Breast epithelium (tissue), 4 donors: ENCODE measurements at places on chromosomes 11 and 22.

DNA sequence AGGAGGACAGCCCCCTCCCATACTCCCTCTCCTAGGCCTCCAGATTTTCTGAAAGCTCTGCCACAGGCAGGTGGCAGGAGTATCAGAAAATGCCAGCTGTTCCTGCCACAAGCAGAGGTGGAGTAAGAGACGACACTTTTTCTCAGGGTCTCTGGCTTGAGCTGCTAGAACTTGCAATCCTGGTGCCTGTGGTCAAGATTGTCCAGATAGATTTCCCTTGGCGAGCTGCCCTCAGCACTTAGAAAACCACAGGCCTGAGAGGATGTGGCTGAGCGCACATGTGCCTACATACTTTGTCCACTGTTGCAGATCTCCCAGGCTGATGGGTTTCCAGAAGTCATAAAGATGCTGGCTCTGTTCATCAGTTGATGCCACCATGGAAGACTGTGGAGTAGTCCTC lies 65.7 kb upstream of the NAV2 start:
- DNase-seq, result peak; percentile 74

- no peak for DNase-seq
These were observed 34.6 kb downstream of the CLDN25 start for GRCh38 chr11:113814181-113814580.

- DNase-seq, result no peak
These were observed 764 bp upstream of the PACSIN3 start for GRCh38 chr11:47186700-47187695.

- no peak for DNase-seq
These were observed 3.9 kb downstream of the CD3D start for GRCh38 chr11:118338637-118339061.

DNA sequence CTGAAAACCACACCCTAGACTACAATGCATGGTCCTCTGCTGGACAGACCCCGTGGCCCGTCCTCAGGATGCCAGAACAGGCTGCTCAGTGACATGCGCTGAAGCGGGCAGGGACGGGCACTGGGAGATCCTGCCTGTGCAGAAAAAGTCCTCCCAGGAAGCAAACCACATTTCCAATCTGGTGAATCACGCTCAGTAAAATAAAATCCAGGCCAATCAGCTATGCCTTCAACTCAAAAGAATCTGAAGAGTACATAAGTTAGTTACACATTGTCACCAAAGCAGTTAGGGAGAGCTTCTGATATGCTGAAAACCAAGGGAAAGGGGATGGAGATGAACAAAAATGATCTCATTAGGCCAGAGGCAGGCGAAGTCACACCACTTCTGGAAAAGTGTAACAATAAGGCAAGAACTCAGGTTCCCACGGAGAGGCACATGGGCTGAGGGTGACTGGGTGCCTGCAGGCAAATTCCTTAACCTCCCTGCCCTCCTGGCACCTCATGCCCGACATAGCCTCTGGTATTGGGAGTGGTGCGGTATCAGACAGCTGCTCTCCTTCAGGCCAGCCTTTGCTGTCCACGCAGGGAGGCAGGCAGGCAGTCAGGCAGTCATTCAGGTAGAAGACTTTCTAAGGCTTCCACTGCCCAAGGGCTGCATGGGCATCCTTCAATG lies 66.4 kb downstream of the APOL5 start:
- DNase-seq, result no peak

DNA sequence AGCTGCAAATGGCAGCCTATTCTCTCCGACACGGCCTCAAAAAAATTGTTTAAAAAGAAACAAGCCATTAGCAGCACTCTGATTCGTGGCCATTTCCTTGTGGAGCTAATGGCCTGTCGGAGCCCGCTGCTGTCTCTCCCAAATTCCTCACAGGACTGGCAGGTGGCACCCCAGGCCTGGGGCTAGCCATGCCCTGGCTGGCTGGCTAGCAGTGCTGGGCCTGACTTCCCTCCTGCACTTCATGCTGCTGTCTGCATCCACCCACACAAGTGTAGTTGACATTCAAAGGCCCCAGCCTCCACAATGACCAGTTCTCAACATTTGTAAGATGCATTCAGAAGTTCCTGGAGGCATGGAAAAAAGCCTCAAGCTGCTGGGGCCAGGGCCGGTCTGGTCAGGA lies 61.5 kb downstream of the SMCO4 start:
- DNase-seq, result peak; percentile 56
